ENCODE measurements at places on chromosomes 3 and 15. TPM values are rescaled to one million over a fixed set of nuclear protein-coding genes. Genes with fewer than 3 reads are reported as not detected.

Gene ANKRD34C
- not detected for total RNA-seq

Gene DLEC1
- 0.78 TPM for total RNA-seq

Gene MESP1
- 1.6 TPM for total RNA-seq

Gene RASL12
- total RNA-seq, result 1.4 TPM

Gene KCNMB3
- total RNA-seq, result 3.1 TPM

Gene THPO
- not detected for total RNA-seq

Gene ATP2B2
- 79.5 TPM for total RNA-seq
